ENCODE measurements at places on chromosomes 1 and 21. TPM values are rescaled to one million over a fixed set of nuclear protein-coding genes. Genes with fewer than 3 reads are reported as not detected.

Gene DISP3
- 0.58 TPM for total RNA-seq

GRCh38 chr1:84936116-84936810, 43.3 kb upstream of the LPAR3 start:
- DNase-seq: no peak

DNA sequence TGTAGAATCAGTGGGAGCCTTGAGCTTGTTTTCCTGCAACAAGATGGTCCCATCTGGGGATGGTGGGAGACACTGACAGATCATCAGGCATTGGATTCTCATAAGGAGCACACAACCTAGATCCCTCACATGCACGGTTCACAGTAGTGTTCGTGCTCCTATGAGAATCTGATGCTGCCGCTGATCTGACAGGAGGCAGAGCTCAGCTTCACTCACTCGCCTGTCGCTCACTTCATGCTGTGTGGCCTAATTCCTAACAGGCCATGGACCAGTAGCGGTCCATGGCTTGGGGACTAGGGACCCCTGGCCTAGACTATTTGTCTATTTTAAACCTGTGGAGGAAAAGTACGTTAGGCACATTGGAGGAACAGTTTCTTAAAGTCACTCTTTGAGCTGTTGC, 140.0 kb downstream of the EDEM3 start:
- DNase-seq: no peak

Gene MRPS14
- 25.8 TPM for total RNA-seq

GRCh38 chr1:78003070-78003746, 1.5 kb upstream of the DNAJB4 start:
- no peak for DNase-seq

Gene SPAG17
- total RNA-seq: not detected
